ENCODE measurements at places on chromosomes 2 and 18. TPM values are rescaled to one million over a fixed set of nuclear protein-coding genes. Genes with fewer than 3 reads are reported as not detected.

DNA sequence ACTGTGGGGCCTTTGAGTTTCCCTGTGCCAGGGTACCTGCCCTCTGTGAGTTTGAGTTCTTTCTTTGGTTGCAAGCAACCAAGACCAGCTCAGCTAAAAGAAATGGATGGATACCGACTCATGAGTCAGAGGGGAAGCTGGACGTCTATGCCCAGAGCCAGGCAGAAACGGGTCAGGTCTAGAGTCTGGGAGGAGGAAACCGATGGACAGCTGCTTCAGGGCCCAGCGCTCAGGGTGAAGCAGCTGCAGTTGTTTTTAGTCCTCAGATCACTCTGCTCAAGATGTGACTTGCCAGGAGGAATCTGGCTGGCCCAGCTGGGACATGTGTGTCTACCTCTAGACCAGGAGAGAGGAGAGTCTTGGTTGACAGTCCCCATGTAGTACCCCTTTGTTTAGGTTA is 10.1 kb upstream of the TYMS start:
- DNase-seq = no peak

DNA sequence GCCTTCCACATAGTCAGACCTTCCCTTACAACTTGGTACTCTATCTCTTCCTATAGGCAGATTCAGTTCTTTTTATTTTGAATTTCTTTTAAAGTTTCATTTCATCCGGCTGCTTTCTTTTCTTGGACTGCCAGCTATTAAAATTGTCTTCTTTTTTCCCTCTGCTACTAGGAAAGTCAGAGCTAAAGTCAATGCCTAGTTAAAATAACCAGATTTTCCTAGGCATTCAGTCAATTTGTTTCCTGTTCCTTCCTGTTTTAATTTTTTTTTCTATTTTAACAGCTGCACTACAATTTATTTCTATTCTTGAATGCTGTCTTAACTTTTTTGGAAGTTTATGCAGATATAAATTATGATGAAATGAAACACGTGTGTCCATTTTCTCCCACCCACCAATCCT is 84.8 kb downstream of the EVA1A start:
- DNase-seq = no peak

GRCh38 chr2:16952368-16952767 is 286.7 kb upstream of the CYRIA start:
- no peak for DNase-seq

- DNase-seq = no peak
Observed at GRCh38 chr2:6999211-6999877, 82.1 kb downstream of the RNF144A start.

GRCh38 chr2:126852361-126852760 is 46.3 kb upstream of the TEX51 start:
- DNase-seq = no peak

DNA sequence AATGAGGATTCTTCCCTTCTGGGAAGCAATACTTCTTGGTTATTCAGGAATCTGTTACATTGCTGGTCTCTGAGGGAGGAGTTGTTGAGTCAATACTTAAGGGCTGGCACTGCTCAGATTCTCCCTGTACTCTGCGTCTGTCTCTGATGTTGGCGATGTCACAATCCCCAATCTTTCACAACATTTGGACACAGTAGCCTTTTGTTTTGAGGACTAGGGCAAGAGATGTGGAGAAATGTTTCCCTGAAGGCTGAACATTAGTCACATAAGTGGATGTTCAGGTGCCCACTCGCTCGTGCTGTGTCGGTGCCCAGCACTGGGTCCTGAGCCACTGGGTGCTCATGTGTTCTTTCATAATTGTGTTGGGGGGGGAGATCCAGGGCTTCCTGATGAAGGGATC is 55.0 kb downstream of the MAPK4 start:
- no peak for DNase-seq

DNA sequence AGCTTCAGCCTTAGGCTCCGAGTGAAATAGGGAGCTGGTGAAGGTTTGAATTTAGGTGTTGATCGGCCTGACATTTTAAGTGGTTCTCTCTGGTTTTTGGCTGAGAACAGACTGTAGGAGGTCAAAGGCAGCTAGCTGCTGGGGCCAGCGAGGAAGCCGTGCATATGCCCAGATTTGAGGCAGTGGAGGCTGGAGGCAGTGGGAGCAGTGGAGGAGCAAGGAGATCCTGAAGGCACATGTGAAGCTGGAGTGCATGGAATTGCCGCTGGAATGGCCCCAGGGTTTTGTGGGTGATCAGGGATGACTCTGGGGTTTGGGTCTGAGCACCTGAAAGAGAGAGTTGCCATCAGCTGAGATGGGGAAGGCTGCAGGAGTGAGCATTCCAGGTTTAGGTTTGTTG is 25.1 kb downstream of the STEAP3 start:
- no peak for DNase-seq

DNA sequence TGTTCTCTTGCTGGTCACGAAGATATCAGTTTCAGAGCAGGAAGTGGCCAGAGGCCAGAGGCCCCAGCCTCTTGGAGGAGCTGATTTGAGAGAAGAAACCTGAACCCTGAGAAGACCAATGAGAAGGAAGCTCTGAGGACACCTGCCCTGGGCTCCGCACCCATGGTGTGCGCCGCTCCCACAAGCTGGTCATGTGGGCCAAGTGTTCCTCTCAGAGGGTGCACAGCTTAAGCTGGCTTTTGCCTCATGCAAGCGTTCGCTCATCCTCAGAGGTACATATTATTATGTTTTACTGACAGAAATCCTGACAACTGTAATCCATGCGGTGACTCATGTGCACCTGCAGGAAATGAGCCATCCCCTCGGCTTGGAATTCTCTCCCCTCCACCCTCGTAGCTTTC is 316.1 kb upstream of the MYT1L start:
- no peak for DNase-seq

DNA sequence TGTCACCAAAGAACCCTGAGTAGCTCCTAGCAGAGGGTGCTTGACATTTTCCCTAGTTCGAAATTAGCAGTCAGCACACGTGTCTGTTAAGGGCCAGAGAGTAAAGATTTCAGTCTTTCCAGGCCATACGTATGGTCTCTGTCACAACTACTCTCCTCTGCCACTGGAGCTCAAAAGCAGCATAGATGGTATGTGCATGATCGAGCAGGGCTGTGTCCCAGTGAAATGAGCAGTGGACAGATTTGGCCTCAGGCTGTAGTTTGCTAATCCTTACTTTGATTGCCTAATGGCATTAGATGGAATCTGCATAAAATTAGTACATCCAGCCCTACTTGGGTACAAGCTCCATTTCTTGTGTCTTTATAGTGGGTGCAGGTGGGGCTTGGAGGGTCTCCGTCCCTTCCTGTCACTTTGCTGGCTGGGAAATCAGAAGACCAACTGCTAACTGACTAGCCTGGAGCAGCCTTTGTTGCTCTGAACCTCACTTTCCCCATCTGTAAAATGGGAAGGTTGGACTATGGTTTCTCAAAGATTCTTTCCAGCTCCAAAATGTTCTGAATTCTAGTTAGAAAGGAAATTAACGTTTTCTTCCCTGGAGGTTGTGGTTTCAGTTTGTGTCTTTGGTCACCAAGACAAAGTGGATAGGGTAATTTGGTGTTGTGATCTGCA is 108.5 kb downstream of the GLI2 start:
- DNase-seq = peak; percentile 2

GRCh38 chr2:26840937-26841610 is 6.9 kb upstream of the DPYSL5 start:
- no peak for DNase-seq

GRCh38 chr2:162379719-162380580 is 36.0 kb downstream of the GCA start:
- peak; percentile 5 for DNase-seq

DNA sequence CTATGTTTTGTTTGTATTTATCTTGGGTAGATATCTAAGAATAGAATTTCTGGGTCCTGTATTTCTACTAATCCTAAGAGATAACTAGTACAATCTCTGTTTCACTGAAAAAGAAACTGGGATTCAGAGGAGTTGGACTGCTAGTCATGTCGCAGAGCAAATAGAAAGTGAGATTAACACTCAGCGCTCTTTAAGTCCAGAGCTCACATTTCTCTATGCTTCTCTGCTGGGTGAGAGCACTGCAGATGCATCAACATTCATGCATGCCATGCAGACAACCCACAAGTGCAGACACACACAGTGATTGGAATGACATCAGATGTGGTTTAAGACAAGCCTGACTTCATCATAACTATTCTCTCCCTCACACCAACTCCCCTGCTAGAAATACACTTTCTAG is 563.8 kb downstream of the TDRD15 start:
- no peak for DNase-seq

- DNase-seq = no peak
Observed at GRCh38 chr2:4369826-4370419, 666.5 kb downstream of the DCDC2C start.

GRCh38 chr2:141021109-141021508 is 1109.7 kb downstream of the LRP1B start:
- DNase-seq = no peak

DNA sequence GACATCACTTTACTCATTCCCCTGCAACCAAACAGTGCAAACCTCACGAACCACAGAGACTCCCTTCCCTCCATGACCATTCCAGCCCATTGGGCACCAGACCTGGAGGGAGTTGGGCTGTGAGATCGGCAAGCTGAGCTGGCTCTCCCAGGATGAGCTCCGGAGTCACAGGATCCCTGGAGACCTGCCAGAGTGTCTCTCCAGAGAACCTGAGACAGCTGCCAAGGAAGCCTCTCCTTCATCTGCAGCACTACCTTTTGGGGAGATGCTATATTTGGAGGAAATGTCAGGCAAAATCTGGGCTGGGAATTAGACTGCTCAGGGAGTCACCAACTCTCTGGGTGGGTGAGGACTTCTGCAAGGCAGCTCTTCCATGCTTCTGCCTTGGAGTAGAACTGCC is 417.4 kb downstream of the TNS1 start:
- DNase-seq = no peak

DNA sequence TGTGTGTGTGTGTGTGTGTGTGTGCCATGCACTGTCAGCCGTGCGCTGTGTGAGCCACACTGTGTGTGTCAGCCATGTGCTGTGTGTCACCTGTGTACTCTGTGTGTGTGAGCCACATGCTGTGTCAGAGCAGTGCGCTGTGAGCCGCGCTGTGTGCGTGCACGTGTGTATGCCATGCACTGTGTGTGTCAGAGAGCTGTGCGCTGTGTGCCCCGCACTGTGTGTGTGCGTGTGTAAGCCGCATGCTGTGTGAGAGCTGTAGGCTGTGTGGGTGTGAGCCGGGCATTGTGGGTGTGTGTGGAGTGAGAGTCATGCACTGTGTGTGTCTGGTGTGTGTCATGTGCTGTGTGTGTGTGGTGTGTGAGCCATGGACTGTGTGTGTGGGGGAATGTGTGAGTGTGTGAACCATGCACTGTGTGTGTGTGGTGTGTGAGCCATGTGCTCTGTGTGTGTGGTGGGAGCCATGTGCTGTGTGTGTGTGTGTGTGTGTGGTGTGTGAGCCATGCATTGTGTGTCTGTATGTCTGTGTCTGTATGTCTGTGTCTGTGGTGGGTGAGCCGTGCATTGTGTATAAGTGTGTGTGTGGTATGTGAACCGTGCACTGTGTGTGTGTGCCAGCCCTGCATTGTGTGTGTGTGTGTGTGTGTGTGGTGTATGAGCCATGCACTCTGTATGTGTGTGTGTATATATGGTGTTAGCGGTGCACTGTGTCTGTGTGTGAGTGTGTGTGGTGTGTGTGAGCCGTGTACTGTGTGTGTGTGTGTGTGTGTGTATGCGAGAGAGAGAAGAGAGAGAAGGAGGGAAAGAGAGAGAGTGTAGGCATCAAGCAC is 106.4 kb upstream of the TPO start:
- no peak for DNase-seq

The SERPINE2 gene
- total RNA-seq = 21.7 TPM

The PDE11A gene
- total RNA-seq = 0.34 TPM

The GAREM2 gene
- total RNA-seq = 2.4 TPM

The TEKT4 gene
- not detected for total RNA-seq

The ANKRD62 gene
- total RNA-seq = 0.20 TPM

The GPR39 gene
- 24.4 TPM for total RNA-seq

The POTEE gene
- total RNA-seq = 0.16 TPM

The MARCHF4 gene
- not detected for total RNA-seq

The PRSS56 gene
- total RNA-seq = not detected

The GKN1 gene
- total RNA-seq = not detected

The FOXI3 gene
- not detected for total RNA-seq

The LYG1 gene
- 1.4 TPM for total RNA-seq

The ITPRID2 gene
- total RNA-seq = 162 TPM

The ALLC gene
- not detected for total RNA-seq

The TUBB8B gene
- total RNA-seq = not detected

The PSMA8 gene
- 0.15 TPM for total RNA-seq

The KHK gene
- total RNA-seq = 4.6 TPM
